Ecto neural progenitor cell (in vitro differentiated cells): ENCODE measurements at places on chromosomes 5 and 9.

DNA sequence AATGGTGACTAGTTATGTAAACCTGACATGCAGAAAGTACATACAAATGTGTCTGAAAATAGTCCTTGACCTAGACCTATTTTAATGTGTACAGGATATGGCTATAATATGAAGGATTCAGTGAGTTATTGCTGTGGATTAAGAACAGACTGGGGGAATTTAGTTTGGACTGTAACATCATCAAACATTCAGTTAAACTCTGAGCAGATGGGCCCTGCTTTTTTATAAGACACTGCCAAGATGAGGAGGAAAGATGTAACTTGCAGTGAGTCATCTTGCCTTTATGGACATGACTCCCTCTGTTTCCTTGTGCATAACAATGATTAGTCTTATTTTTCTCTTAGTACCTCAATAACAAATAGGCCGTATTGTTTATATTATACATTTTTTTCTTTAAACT, 12.2 kb downstream of the PPP3R2 start:
- DNase-seq = no peak

- no peak for DNase-seq
Observed at GRCh38 chr9:119257592-119257991, 111.6 kb downstream of the BRINP1 start.

- DNase-seq = no peak
Observed at GRCh38 chr5:122901346-122901745, 55.9 kb downstream of the SNX24 start.

- no peak for DNase-seq
Observed at GRCh38 chr5:68382640-68383039, 167.1 kb downstream of the PIK3R1 start.

- DNase-seq = peak; percentile 92
Observed at GRCh38 chr5:174045470-174046025, at the start of gene NSG2. NSG2 (plus strand) TSS chr5:174045706; CDS start chr5:174046756, 1,050 bp downstream.

DNA sequence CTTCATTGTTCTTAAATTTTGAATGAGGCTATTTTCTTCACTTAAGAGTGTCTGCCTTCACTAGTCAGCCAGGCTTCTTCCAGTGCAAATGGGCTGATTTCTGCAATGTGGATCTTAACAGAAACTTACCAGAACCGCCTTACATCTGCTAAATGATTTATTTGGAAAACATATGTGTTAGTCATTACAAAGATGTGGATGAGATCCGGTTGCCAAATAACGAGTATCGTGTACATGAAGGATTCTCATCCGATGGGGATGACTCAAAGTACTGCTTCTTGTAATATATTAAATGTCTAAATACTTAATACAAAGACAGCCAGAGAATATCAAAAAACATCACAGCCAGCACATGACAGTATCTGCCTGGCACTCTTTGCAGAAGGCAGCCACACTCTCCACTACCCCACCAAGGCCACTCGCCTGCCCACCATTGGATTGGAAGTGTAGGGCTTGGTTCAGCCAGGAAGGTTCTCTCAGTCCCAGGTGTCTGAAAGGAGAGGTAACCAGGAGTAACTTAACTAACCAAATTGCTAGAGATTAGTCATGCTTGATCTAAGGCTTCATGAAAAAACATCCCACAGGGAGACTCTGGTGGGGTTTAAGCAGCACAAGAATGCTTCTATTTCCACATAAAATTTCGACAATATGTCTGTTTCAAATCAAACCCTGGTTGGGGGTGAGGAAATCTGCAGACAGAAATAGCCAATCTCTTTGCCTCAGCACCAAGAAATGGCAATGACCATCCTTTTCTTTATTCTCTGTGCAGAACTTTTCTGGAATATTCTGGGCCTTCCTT, 174.8 kb downstream of the GADD45G start:
- DNase-seq = no peak

DNA sequence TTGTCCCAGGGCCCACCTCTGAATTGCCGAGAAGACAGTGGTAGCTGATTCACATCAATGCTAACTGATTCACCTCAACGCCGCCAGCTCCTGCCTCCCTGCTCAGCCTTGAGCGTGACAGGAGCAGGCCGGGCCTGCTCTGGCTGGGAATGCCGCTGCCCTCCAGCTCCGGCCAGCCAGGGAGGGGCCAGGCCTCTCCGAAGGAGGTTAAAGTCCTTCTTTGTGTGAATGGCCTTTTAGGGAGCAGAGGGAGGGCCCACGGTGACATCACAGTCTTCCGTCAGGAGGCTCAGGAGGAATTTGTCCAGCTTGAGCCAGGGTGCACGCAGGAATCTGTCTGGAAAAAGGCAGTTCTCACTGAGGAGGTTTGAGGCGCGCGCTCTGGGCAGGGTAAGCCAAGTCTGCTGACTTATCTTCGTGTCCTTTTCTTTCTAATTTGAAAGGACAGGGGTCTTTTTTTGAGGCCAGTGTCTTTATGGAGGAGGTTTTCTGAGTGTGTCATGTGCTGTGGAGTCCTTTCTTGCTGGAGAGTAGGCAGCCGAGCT, 82.7 kb downstream of the C9orf152 start:
- DNase-seq = peak; percentile 90

GRCh38 chr5:67082941-67083340, 113.7 kb downstream of the CD180 start:
- DNase-seq = no peak
